ENCODE measurements at places on chromosomes 5 and 9. TPM values are rescaled to one million over a fixed set of nuclear protein-coding genes. Genes with fewer than 3 reads are reported as not detected.

Gene GRIA1
- 1.5 TPM for total RNA-seq

Gene NR5A1
- not detected for total RNA-seq

Gene C5orf15
- total RNA-seq, result 32.4 TPM

Gene FOXD4L6
- 1.3 TPM for total RNA-seq

Gene CDC20B
- total RNA-seq, result not detected

Gene RNF183
- not detected for total RNA-seq

Gene ITGA2
- 6.1 TPM for total RNA-seq

Gene OR1J2
- not detected for total RNA-seq

Gene PLCXD3
- total RNA-seq, result 7.5 TPM

Gene SNCAIP
- 18.6 TPM for total RNA-seq

Gene LCN2
- total RNA-seq, result not detected

Gene CNTNAP3B
- total RNA-seq, result 52.8 TPM

Gene TXNDC8
- not detected for total RNA-seq

Gene RLN2
- total RNA-seq, result not detected

Gene FBXO10
- 5.7 TPM for total RNA-seq

Gene KCNIP1
- 9.2 TPM for total RNA-seq

Gene NEUROG1
- not detected for total RNA-seq

Gene WDR38
- not detected for total RNA-seq

Gene SHISAL2B
- total RNA-seq, result not detected

Gene ZNF883
- 0.84 TPM for total RNA-seq

Gene CSF2
- not detected for total RNA-seq

Gene BTNL3
- total RNA-seq, result not detected

Gene LMX1B
- total RNA-seq, result 0.78 TPM

Gene PPWD1
- total RNA-seq, result 63.0 TPM

Gene RABL6
- 73.5 TPM for total RNA-seq

Gene CKMT2
- total RNA-seq, result 1.8 TPM

Gene SPATA31E1
- not detected for total RNA-seq

Gene INSL6
- not detected for total RNA-seq

Gene PLPPR1
- total RNA-seq, result 1.7 TPM

Gene CLIC3
- total RNA-seq, result 30.0 TPM

Gene FABP6
- not detected for total RNA-seq

Gene FAM169A
- 5.9 TPM for total RNA-seq

Gene FOXD4L4
- total RNA-seq, result not detected

Gene FGF1
- 131 TPM for total RNA-seq
